Chondrocyte (in vitro differentiated cells): ENCODE measurements at places on chromosomes 2 and 18.
A peak's percentile ranks its signal among the peaks of the same experiment; 100 is the strongest.

DNA sequence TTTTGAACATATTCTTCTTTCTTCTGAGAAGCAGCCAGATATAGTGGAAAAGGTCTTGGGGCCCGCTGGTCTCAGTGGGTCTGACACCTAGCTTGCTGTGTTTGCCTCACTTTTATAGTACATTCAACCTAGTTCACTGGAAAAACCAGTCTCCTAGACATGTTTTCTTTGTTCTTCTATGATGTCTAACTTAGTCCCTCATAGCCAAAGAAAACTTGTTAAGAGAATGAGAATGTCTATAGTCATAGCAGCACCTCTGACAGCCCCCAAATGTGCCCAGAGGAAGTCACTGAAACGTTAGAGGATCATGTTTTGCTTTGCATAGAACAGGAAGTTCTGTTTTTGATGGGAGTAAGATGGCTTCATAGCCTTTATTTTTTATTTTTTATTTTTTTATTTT, 40.3 kb downstream of the TNFRSF11A start:
- no peak for DNase-seq

GRCh38 chr2:120486946-120487345, 141.0 kb downstream of the INHBB start:
- DNase-seq, result peak; percentile 36

DNA sequence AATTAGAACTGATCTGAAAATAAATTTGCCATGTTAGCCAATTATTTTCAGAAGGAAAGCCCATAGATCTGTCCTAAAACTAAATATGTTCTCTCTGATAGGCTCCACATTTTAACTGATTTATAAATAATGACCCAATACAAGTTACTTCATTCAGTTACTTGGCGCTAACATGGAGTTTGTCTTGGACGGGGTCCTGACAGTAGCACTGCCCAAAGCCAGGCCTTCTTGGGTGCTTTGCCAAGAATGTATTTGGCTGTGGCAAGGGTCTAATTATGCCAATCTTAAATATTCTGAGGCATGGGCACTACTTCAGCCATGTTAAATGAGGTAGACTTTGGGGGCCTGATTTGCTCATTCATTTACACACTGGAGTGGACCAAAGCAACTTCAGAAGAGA, 135.0 kb upstream of the PKDCC start:
- DNase-seq, result no peak

DNA sequence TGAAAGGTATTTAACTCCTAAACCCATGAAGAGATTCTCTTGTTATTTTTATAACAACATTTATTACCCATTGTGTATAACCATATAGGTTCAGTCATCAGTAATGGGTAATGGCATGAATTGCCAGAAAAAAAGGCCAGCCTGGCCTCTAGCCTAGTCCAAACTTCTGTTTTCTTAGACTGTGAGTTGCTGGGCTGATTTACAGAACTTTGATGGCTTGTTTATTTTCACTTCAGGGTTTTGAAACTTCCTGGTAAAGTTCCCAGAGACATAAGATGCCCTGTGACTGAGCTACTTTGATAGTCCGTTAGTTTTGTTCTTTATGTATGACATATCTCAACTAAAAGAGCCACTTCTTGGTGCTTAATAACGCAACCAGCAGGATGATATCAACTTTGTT, 164.8 kb downstream of the METTL4 start:
- DNase-seq, result no peak

DNA sequence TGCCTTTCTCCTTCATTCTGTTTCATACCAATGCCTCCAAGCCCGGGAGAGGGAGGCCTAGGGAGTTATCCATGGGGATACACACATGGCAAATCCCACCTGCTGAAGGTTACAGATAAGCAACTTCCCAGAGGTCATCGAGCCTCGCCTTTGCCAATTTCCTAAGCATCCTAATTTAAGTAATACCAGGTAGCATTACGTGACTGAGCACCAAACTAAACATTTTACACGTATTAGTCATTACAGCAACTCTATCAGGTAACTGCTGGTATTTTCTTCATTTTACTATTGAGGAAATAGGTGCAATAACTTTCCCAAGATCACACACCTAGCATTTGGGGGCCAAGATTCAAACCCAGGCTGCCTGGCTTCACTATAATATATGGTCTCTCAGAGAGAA, 30.1 kb upstream of the BZW1 start:
- DNase-seq, result no peak

GRCh38 chr2:45992741-45993475, 304.3 kb upstream of the EPAS1 start:
- DNase-seq, result no peak
